ENCODE measurements at places on chromosomes 4 and X. TPM values are rescaled to one million over a fixed set of nuclear protein-coding genes. Genes with fewer than 3 reads are reported as not detected.

DNA sequence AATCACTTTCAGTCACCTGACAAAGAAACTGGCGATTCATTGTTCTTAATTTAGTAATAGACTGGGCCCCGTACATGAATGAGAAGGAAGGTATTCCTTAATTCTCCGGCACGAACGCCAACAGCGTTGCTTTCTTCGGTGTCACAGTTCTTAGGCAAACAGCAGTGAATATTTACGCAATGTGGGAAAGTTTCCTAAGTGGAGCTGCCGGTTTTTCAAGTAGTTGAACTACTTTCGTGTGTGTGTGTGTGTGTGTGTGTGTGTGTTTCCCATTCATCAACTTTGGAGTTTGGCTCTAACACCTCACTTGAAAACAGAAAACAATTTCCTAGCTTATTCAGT, 651 bp downstream of the NXT2 start:
- peak; percentile 2 for DNase-seq

TCEAL9 gene
- 126 TPM for total RNA-seq

DNA sequence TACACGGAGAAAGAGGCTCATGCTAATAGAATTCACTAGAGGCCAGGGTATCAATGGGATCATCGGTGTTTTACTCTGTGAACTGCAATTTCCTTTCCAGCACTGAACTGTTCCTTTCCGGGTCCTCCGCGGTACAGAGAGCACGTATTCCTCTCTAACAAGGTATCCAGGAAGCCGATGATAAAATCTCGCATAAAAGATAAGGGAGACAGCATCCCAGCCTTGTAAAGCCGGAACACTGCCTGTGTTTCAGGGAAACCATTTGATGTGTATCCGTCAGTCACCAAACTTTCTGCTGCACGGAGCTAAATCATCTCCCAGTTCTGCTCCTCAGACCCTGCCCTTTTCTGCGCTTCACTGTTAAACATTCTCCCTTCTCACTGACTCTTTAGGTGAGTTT, 54.0 kb downstream of the ING2 start:
- DNase-seq, result no peak

DNA sequence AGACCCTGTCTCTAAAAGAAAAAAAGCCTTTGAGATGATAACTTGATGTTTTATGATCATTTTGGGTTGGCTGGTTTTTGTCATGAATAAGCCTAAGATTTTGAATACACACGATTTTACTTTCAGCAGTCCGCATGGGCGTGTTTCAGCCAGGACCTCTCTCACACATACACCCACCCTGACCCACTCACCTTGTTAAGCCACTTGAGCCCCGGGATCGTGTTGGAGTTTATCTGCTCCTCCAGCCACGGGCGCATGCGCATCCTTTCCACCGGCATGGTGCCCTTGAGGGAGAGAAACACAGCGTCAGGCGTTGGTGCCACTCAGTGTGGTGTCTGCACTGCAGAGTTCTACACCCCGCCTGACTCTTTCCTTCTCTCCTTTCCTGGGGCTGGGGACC, 45.6 kb downstream of the IRF2 start:
- no peak for DNase-seq

- DNase-seq, result no peak
Observed at GRCh38 chr4:145812919-145813318, 125.7 kb downstream of the ZNF827 start.

BST1 gene
- total RNA-seq, result 12.6 TPM

All from endothelial cell (in vitro differentiated cells).